ENCODE measurements at places on chromosomes 2 and 18.

DNA sequence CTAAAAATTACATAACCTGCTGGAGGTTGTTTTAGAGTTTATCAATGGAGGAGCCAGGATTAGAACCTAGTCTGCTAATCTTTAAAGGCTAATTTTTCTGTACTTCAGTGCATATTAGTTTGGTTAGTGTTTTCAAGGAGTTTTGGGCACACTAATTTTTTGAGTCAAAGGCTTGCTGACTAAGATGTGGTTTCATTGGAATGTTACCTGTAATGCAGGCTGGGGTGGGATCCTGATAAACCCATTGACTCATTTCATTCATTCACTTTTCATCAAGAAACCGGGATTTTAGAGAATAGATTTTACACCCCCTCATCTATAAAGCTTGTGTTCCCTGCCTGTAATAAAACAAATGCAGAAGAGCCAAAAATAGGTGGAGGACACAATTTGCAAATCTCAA, 91.9 kb upstream of the IL1R2 start:
- no peak for DNase-seq

- DNase-seq = no peak
Observed at GRCh38 chr18:55228707-55229106, 269.4 kb upstream of the CCDC68 start.

DNA sequence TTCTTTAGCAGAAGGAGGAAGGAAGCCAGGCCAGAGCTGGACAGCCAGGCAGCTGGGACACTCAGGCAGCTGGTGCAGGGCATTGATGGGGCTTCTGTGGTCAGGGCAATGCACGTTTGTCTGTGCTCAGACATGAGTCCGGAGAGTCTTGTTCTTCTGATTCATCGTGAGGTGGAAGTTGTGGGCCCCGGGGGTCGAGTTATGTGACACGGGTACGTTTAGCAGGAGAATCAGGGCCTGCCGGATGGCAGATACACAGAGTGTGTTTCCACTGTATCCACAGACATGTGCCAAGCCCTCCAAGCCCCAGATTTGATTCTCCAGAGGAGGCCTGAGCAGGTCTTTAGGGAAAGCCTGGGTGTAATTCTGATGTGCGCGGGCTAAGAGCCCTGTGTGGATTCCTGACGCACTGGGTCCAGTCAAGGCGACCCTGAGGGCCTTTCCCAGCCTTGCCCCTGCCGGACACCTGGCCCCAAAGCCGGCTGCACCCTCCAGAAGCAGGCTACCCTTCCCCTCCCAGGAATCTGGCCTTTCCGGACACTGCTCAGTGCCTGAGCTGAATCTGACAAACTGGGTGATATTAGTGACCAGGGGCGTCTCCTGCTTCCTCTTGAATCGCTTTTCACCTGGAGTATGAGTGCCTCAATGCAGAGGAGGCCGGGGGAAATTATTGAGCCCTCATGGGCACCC, 10.1 kb downstream of the ARHGEF4 start:
- DNase-seq = no peak

DNA sequence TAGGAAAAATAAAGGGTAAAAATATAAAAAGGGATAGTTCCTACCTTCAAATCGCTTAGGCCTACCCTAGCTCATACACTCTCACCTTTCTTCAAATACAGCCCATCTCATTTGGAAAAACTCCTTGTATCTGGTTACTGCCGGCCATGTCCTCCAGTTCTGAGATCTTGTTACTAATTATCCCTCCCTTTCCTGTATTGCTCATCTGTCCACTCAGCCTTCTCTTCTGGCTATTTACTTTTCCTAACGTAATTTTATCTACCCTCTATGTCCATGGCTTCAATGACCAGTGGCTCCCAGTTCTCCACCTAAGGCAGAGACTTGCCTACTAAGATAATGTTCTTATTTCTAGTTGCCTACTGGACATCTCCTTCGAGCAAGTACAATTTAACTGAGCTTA, 342.9 kb upstream of the ACVR2A start:
- no peak for DNase-seq
